ENCODE measurements at places on chromosomes 13 and 19.

DNA sequence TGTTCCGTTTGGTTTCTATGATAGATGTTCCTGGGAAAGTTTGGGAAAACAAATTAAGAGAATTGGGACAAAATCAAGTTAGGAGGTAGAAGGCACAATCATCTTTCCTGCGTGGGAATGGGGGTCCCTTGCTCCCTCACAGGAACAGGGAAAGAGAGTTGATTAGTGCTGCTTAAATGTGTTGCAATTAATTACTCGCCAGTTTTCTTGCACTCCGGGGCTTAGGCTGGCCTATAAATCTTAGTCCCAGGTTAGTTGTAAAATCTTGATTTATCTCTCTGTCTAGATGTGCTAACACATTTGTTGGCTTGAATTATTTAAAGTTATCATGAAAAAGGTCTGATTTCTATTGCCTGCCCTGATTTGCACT is 10.1 kb downstream of the B3GLCT start:
- no peak for DNase-seq

GRCh38 chr19:58396691-58397532 is 1.5 kb downstream of the RNF225 start:
- DNase-seq, result no peak

GRCh38 chr13:34152996-34153395 is 335.0 kb downstream of the RFC3 start:
- DNase-seq, result no peak

DNA sequence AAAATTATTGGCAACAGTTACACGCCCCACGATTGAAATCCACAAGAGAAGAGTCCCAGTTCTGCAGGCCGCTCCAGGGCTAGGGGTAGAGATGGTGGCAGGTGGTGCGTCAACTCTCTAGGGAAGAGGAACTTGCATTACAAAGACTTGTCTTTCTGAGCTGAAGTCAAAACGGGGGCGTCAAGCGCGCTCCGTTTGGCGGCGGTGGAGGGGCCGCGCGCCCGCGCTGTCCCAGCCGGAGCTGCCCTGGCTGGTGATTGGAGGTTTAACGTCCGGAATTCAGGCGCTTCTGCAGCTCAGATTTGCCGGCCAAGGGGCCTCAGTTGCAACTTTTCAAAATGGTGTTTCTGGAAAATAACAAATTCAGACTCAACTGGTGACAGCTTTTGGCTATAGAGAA is 38.9 kb downstream of the SOX1 start:
- no peak for DNase-seq

DNA sequence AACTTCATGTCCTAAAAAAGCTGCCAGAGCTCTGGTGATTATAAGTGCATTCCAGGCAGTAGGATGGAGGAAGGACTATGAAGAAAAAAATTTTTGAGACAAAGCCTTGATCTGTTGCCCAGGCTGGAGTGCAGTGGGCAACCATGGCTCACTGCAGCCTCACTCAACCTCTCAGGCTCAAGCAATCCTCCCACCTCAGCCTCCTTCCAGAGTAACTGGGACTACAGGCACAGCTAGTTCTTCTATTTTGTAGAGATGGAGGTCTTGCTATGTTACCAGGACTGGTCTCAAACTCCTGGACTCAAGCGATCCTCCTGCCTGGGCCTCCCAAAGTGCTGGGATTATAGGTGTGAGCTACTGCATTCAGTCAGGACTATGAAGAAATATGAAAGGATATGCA is 161.2 kb downstream of the IRS2 start:
- no peak for DNase-seq

- DNase-seq, result no peak
Observed at GRCh38 chr13:30033681-30034457, 183.5 kb upstream of the UBL3 start.

- DNase-seq, result no peak
Observed at GRCh38 chr13:48116808-48117207, 21.9 kb upstream of the MED4 start.

GRCh38 chr13:75480671-75481175 is 1.2 kb downstream of the TBC1D4 start:
- peak; percentile 73 for DNase-seq

- no peak for DNase-seq
Observed at GRCh38 chr13:113053376-113053775, 52.2 kb upstream of the F7 start.

DNA sequence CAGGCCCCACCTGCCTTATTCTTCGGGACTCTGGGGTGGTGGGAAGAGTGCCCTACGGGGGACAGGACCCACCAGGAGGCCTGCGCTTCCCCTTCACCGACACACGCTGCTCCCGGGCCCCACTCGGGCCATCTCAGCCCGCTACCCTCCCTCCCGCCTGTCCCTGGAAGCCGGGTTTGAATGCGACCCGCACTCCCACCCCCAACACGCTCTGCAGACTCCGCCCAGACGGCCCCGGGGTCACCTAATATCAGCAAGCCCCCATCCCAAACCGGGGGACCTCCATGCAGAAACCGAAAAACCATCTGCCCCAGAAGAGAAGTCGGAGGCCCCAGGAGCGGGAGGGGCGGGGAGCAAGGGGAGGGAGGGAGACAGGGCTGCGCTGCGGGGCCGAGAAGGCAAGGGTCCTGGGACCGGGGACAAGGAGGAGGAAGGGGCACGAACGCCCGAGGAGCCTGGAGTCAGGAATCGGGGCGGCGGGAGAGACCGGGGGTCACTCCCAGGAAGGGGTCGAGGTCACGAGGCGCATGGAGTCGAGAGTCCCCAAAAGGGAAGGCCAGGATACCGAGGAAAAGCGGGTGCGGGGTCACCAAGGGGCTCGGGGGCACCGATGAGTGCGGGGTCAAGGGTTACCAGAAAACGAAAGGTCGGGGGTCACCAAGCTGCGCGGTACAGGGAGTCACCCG is 766 bp downstream of the SBNO2 start:
- peak; percentile 67 for DNase-seq

- peak; percentile 65 for DNase-seq
Observed at GRCh38 chr19:38134540-38135149, 89.4 kb downstream of the DPF1 start.

GRCh38 chr13:112690283-112690929 is 568 bp downstream of the ATP11A start:
- peak; percentile 84 for DNase-seq

GRCh38 chr19:1285737-1286360 is at the start of gene EFNA2:
EFNA2 (plus strand) TSS chr19:1285873; CDS start chr19:1286169, 296 bp downstream.
- DNase-seq, result peak; percentile 84

DNA sequence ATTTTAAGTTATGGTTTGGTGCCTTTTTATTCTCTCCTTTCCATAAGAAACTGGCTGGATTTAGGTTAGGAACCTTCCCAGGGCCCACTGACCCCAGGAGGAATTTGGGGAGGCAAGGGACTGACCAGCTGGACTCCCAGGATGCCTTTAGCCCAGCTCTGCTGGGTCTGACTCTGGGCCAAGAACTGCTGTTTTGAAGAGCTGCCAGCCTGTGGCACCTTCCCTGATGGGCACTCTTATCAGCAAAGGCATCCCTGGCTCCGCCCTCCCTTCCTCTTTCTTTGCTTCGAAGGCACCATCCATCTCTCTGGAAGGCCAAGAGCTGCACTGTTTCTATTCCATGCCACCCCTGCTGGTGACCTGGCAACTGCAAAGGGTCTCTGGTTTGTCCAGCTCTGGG is 174.7 kb downstream of the POU4F1 start:
- no peak for DNase-seq

DNA sequence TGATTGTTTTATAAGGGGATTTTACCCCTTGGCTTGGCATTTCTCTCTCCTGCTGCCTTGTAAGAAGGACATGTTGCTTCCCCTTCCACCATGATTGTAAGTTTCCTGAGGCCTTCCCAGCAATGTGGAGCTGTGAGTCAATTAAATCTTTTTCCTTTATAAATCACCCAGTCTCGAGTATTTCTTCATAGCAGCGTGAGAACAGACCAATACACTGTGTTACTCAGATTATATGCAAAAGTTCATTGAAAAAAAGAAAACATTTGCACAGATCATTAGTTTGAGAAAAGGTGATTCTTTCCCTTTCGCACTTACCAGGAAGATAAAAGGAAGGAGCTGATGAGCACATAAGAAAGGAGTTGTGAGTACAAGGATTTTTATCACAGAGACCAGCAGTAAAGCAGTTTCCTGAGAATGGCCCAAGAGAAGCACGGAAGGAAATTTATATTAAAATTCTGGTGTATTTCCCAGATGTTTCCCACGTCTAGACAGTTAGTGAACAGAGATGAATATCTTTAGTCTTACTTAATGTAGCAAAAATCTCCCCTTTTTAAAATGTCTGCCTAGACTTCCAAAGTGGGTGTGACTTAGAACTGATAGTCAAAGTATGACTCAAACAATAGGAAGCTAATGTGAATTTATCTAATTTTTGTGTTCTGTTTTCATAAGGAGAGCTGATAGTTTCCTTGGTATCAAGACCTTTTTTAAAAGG is 431.8 kb upstream of the SGCG start:
- no peak for DNase-seq

- DNase-seq, result no peak
Observed at GRCh38 chr13:29556742-29557141, 38.7 kb downstream of the SLC7A1 start.

DNA sequence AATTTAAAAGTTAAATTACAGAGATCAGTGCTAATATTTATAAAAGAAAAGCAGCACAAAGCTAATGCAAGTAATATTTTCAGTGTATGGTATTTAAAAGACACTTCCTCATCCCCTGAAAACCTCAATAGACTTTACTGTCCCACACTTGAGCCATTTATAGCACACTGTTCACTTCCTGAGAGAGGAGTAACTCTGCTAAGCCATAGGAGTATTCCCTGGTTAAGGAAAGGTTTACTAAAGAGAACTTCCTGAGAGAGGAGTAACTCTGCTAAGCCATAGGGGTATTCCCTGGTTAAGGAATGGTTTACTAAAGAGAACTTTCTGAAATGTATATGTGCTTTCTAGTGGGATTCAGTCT is 159.4 kb downstream of the NHLRC3 start:
- no peak for DNase-seq

GRCh38 chr13:99419591-99420243 is 81.6 kb upstream of the TM9SF2 start:
- no peak for DNase-seq
